GM04504 (cell line): ENCODE measurements at places on chromosomes 4 and X.

GRCh38 chr4:169484485-169484884, 127.9 kb downstream of the NEK1 start:
- DNase-seq, result no peak

DNA sequence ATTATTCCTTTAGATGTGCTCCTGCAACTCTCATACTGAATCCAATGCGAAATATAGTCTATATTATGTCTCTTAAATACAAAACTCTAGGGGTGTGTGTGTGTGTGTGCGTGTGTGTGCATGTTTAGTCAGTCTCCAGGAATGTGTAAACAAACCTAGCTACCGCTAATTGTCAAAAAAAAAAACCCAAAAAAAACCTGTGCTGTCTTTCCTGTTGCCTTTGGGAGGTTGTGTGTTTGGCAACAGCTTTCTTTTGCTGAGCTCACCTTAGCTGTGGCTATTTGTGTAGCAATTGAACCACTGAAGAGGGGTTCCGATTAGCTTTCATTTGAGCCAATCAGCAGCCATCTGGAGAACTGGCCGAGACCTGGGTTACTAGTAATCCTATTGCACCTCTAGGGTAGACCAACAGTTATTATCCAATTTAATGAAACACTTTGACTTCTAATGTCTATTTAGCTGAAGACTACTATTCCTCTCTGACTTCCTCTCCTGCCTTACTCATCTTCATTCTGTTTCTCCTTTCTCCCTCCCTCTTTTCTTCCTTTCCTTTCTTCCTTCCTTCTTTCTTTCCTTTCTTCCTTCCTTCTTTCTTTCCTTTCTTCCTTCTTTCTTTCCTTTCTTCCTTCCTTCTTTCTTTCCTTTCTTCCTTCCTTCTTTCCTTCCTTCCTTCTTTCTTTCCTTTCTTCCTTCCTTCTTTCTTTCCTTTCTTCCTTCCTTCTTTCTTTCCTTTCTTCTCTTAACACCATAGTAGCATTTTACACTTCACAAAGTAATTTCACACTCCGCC, 471.1 kb downstream of the GBA3 start:
- no peak for DNase-seq

GRCh38 chr4:41050116-41050515, 164.2 kb downstream of the APBB2 start:
- DNase-seq, result no peak

GRCh38 chr4:152679414-152680281, at the start of gene TMEM154:
Gene TMEM154, minus strand, starts transcription at chr4:152679997. Its CDS starts 64 bp downstream, at chr4:152679933.
- peak; percentile 35 for DNase-seq

DNA sequence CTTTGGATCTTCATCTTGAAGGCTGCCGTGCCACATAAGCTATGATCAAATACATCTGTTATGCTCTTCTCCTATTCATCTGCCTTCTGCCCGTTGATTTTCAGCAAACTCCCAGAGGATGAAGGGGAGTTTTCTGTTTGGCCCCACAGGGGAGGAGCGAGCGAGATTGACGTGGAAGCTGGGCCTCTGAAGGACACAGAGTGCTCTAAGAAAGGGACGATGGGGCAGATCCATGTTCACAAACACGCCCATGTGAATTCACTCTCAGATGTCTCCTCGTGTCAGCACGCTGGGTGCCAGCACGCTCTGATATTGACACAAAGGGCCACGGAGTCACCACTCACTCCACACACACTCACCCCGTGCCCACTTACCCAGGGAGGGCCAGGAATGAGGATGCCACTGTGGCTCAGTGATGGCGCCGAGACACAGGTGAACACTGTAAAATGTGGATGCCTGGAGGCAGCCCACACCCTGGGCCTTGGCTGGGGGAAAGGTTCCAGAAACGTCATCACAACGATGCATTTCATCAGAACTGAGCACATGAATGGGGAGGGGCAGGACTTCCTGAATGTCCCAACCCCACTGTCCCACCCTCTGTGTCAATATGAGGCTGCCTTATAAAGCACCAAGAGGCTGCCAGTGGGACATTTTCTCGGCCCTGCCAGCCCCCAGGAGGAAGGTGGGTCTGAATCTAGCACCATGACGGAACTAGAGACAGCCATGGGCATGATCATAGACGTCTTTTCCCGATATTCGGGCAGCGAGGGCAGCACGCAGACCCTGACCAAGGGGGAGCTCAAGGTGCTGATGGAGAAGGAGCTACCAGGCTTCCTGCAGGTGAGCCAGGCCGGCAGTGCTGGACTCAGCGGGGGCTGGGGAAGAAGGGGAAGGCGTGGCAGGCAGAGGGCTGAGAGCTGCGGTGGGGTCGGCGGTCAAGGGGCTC, at the start of gene S100P:
S100P (plus strand) TSS at position 648 of the 946 bp plus-strand sequence; CDS start at position 703, 55 bp downstream.
- DNase-seq, result no peak
